Iris pigment epithelial cell (primary cell): ENCODE measurements at places on chromosomes 7 and 10.

- DNase-seq: peak; percentile 6
These were observed 133.8 kb upstream of the PFKP start for GRCh38 chr10:2933519-2933918.

DNA sequence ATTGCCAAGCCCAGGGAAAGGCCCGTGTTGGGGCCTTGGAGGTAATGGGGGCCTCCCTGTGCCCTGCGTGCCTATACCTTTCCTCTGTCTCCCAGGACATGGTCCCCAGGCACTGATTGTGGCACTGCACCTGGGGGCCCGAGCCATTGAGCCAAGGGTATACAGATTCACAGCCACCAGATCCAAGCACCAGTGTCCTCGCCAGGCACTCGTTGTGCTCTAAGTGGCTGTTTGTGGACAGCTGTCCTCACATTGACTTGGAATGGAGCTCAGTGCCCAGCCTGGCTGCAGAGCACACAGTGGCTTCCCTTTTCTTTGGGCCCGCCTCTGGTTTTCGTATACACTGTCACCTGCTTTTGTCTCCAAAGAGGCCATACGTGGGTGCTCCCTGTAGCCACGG, 72.0 kb upstream of the BTBD16 start:
- no peak for DNase-seq

DNA sequence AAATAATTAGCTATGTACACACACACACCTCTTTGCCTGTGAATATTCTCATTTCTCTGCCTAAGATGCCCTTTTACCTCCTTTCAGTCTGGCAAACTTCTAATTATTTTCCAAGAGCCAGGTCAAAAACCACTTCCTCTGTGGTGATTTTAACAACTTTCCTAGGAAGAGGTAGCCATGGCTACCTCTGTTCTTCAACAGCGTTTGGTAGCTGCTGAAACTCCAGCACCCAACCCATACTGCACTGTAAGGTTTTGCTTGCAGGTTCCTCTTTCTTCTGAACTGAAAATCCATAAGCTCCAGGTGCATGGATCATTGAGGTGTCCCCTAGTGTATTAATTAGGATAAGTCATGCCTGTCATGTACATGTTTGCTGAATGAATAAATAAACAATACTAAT, 25.6 kb downstream of the NRCAM start:
- DNase-seq: no peak

- DNase-seq: peak; percentile 58
These were observed 441.8 kb upstream of the AKR1E2 start for GRCh38 chr10:4384245-4384644.

DNA sequence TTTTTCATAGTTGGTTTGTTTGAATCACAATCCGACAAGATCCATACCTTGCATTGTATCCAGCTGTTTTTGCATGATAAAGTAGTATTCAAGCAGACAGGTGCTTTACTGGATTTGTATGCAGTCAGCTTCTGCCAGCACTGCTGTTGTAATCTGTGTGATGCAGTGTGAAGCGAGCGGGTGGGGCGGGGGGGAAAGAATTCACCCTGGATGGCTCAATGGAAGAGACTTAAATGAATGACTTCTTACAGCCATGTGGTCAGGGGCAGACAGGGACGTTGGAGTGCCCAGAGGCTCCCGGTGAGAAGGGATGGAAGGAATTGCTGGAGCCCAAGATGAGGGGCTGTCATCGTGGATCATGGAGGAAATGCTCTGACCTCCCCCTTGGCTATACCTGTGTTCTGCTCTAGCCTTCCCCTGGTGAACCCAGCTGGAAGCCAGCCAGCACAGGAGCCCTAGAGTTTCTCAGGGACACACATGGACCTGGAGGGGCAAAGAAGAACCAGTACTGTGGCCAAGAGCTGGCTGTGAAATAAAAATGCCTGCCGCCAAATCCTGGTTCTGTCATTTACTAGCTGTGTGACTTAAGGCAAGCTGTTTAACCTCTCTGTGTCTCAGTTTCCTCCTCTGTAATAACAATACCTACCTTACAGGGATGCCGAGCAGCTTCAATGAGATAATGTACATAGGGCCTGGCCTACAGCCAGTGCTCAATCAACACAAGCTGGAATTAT, 14.1 kb downstream of the NFE2L3 start:
- no peak for DNase-seq

DNA sequence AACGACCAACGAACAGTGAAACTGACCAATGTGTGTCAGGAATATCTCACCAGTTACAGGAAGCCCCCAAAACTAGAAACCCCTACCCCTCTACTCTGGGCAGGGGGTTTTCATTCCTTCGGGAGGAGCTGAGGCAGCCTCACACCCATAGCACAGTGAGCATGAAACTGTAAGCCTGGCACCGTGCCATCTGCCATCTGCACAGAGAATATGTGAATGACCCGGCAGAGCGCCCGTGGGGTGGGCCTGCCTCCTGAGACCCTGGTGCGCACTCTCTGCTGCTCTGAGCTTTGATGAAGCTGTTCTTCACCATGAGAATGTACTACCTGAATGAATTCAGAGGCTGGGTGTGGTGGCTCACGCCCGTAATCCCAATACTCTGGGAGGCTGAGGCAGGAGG, 27.1 kb downstream of the DAGLB start:
- no peak for DNase-seq

- peak; percentile 51 for DNase-seq
These were observed 58.7 kb downstream of the BMPR1A start for GRCh38 chr10:86815035-86815617.

DNA sequence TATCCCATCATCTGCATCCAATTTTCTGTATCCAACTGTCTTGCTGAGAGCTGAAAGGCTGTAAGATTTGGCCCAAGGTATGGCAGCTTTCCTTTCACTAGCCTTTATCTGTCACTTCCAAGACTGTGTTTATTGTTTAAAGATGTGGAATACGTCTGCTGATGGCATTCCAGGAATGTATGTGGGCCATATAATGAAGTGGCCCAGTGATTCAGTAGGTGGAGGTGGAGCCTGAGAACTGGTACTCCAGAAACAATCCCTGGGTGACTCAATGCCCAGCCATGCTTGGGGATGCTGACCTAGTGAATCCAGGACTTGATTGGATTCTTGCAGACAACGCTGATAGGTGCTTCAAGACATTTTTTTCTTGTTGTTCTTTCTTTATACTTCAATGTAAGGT, 13.5 kb downstream of the NEUROD6 start:
- peak; percentile 0 for DNase-seq

- peak; percentile 64 for DNase-seq
These were observed 737 bp downstream of the ZMIZ1 start for GRCh38 chr10:79069325-79070080.

GRCh38 chr7:47080816-47081215, 501.1 kb downstream of the TNS3 start:
- peak; percentile 43 for DNase-seq

- no peak for DNase-seq
These were observed 42.8 kb upstream of the SLC13A1 start for GRCh38 chr7:123242467-123243092.

- DNase-seq: no peak
These were observed 589 bp upstream of the RAPGEF5 start for GRCh38 chr7:22357311-22358175.

DNA sequence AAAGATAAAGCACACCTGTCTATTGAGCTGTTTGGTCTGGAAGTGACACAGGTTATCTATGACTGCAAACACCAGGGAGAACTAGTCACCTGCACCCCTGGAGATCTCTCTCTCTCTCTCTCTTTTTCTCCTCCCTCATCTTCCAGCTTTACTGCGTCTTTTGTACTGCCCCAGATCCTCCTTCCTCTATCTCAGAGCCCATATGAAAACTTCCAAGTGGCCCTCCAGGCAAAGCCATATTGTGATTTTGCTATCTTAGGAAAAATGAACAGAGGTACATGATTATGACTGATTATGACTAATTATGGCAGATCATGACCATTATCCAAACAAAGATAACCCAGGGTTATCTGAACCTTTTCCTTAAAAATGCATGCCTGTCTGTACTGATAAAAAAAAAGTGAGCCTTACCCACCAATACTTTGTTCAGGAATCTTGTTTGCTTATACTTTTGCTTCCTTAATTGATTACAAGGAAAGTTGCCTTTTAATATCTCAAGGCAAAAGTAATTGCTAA, 12.6 kb upstream of the EPHB6 start:
- no peak for DNase-seq

DNA sequence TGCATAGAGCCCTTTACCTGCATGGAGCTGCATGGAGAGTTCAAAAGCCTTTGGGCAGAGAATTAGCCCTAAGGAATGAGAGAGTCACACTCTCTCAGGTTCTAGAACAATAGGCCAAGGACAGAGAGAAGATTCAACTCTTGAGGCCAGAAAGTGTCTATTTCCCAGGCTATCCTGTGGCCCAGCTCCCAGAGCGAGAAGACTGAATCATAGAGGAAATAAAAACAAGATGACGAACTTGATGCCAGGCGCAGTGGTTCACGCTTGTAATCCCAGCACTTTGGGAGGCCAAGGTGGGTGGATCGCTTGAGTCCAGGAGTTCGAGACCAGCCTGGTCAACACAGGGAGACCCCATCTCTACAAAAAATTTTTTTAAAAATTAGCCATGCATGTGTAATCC, 18.3 kb upstream of the PODXL start:
- DNase-seq: peak; percentile 31

- no peak for DNase-seq
These were observed 2.6 kb downstream of the IFIT2 start for GRCh38 chr10:89304446-89304845.

GRCh38 chr7:35869810-35870209, 69.0 kb downstream of the SEPTIN7 start:
- peak; percentile 44 for DNase-seq

DNA sequence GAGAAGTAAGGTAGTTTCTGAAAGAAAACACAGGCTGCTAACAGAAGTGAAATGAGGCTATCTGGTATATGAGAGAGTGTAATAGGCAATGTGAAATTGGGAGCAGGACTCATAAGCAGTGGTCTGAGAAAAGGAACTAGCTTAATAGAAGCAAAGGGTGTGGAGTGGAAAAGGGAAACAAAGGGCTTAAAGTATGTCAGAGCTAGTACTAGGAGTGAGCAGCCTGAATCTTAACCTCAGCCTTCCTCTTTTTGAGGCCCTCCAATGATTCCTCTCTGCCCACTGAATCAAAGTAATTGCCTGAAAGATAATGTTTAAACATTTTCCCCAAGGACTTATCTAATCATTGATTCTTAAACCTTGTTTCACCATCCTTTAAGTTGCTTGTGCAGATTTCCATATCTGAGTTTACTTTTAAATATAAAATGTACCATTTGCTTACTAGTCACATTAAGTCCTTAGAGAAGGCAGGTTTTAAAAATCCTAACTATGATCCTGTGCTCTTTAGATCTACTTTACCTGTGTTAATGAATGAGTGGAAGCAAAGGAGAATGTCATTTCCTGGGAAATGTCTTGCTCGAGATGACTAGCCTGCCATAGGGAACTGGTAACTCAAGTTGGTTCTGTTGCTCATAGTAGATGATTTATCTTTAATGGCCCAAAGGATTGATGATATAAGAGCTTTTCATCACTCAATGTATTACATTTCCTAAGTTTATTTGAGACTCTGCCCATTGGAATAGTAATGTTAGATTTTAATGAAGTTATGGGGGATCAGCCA, 155.0 kb downstream of the SKAP2 start:
- no peak for DNase-seq

DNA sequence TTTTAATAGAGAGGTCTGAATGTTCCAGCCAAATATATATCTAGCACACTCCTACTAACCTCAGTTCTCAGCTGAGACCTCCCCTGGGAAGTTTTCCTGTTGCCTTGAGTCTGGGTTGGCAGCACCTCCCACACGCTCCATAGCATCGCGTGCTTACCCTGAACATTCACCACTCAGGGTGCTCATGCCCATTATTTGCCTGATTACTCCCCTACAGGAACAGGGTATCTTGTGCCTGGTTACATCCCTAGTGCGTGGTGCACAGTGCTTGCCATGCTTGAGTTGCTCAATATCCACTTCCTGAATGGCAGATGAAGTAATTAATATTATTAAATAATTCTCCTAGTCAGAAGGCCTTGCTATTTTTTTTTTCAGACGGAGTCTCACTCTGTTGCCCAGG, 269.9 kb upstream of the IMMP2L start:
- peak; percentile 47 for DNase-seq

DNA sequence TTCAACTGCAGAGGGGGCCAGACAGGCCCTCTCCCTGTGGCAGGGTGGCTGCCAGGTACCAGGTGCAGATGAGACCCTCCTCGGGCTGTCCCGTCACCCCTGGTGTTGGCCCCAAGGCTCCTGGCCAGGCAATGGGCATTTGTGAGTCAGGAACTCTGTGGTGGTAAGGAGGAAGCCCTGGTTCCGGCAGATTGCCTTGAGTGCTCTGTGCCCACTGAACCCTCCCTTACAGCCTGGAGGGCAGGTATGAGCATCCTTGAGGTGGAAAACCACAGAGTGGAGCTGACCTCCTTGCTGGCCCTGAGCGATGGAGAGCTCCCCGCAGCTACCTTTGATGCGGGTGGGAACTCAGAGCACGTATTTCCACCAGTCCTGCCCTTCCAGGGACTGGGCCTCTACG, 2.0 kb downstream of the PAOX start:
- DNase-seq: no peak

DNA sequence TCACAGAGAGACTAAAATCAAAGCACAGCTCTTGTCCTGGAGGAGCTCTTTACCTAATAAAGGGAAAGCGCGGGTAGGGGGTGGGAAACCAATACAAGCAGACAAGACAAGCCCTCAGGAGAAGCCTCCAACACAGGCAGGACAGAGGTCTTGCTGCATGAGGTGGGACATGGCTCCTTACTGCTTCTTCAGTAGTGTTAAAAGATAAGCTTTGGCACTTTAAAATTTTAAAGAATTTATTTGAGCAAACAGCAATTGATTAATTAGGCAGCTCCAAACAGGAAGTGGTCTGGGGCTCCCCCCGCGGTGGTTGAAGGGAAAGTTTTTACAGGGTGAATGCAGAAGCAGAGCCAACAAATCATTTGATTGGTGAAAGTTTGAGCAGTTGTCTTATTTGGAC, 50.3 kb upstream of the MACC1 start:
- DNase-seq: no peak

- no peak for DNase-seq
These were observed 187.7 kb downstream of the HECW1 start for GRCh38 chr7:43300121-43300520.

DNA sequence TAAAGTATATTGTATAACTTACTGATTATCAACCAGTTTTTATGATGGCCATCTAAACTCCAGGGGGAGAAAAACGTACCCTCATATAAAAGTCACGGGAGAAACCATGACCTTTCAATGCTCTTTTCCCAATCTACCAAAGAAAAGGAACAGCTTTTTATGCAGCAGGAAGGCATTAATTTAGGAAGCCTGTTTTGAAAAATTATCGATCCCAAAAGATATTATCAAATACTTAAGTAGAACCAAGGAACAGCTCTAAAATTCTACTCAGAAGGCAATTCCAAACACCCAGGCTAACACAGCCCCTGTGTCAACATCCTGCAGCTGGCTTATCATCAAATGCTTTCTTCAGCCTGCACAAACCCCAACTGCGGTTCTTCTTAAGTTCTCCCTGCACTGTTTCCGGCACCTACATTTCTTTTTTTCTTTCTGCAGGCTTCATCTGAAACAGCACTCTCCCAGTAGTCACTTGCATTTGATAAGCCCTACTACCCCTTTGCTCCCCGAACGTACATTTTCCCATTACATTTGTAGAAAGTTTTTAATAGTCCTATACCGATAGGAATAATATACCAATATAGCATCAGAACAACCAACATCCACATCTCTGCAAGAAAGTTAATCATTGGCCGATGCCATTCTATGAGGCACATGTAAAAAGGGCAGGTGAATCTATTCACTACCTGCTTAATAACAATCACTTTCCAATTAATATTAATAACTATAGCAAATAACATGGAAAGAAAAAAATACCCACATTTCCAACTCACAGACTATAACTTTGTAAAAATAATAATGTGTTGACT, 47.9 kb downstream of the PIP4K2A start:
- DNase-seq: peak; percentile 56
